ENCODE measurements at places on chromosomes 11 and 22. TPM values are rescaled to one million over a fixed set of nuclear protein-coding genes. Genes with fewer than 3 reads are reported as not detected.

Gene APOL4
- total RNA-seq = 0.12 TPM

Gene SYT8
- not detected for total RNA-seq

Gene C1QTNF5
- 3.5 TPM for total RNA-seq

Gene GSC2
- not detected for total RNA-seq

All from uterine smooth muscle cell (primary cell).